Anterior cingulate cortex (tissue), 58 donors: ENCODE measurements at places on chromosomes 3 and 15.
A peak's percentile ranks its signal among the peaks of the same experiment; 100 is the strongest.

DNA sequence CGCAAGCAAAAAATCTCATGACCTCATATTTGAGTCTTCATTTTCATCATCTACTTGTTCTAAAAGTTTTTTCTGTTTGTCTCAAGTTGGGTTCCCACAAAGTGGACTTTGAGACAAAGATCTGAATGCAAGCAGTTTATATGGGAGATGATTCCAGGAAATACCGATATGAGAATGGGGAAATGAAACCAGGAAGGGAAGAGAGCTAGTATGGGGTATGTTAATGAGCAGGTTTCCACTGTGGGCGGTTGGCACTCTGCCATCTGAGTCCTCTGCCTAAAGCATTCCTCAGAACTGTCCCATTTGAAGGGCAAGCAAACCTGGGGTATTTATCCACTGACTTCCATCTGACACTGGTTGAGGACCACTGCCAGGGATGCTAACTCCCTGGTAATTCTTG, 8.8 kb downstream of the ADPRH start:
- peak; percentile 10 for DNase-seq

DNA sequence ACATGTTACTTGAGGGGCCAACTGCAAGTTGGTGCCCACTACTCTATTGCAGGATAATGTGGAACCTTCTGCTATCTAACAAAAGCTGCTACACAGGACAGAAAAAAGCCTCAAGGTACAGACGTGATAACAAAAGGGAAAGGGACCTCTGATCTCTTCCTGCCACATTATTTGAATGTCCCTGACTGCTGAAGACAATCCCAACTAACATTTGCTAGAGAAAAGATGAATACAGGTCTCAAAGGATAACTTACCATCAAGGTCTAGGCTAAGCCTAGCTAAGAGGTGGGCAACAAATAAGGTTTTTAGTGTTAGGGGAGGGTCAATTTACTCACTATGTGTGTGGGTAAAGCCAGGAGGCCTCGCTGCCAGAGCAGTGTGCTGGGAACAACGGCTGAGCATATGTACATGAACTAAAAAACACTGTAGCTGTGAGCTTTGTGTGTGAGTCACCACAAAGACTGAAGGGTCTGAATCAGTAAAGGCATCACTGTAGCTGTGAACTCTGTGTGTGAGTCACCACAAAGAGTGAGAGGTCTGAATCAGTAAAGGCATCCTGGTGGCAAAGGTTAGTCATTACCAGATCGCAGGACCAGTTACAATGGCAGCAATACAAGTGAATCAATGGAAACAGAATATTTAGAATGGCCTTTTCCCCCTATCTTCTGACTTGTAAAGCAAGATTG, 111.7 kb downstream of the LMLN start:
- DNase-seq, result no peak

DNA sequence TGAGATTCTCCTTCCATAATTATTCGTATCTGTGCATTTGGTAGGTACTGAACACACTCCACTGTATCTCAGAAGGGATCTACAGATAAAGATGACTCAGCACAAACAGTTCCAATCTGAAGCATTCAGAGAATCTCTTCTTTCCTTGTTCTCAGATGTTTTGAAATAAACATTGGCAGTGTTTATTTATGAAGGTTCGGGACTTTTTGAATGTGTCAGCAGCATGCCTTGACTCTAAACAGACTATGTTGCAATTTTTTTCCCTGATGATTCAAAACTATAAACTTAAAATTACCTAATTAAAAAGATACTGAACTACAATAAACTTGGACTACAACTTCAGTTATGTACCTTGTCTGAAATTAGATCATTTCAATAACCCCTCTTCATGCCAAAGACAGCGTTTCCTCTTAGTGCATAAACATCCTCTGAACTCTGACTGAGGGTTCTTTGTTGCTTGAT, 612.9 kb upstream of the TBL1XR1 start:
- DNase-seq, result no peak

DNA sequence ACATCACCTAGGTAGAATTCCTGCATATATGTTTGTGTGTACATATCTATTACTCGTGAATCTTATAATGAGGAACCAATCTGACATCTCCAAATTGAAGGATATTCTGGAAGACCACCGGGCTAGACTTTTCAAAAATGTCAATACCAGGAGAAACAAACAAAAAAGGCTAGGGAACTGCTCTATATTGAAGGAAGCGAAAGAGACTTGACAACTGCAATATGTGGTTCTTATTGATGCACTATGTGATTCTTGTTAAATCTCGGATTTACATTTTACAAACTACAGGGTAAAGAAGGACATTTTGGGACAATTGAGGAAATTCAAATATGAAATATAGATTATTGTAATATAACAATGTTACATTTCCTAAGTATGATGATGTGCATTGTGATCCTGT, 137.5 kb upstream of the CCDC54 start:
- no peak for DNase-seq

- DNase-seq, result no peak
Measured at GRCh38 chr3:85316252-85316651, 357.5 kb downstream of the CADM2 start.

GRCh38 chr3:124362455-124362854, 367.8 kb upstream of the UMPS start:
- no peak for DNase-seq

DNA sequence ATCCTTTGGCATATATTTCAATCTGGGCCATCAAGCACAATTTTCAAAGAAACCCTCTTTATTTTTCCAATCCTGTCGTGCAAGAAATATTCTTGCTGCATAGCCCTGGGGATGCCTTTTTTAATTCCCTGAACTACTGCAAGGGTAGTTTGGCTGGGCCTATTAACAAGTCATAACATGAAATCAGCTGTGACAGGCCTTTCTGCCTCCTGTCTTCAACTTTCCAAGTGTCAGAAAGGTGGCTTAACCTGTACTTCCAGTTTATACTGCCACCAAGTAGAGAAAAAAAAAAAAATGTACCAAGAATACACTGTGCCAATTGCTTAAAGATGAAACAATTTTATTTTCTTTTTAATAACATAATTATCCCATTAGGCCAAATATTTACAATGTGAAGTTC, 32.4 kb upstream of the SPPL2A start:
- DNase-seq, result no peak

DNA sequence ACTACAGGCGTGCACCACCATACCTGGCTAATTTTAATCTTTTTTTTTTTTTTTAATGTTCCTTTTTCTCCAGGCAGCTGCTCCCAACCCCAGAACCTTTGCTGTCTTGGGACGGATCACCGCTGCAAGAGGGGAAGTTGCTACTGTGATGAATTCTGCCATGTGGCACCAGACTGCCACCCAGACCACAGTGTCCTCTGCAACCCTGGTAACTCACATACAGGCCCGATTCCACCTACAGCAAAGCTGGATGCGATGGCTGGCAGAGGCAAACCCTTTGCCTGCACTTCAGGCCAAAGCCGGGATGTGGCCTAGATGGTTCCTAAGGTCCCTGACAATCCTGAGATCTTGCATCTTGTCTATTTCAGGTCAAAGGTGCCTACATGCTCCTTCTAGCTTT, 12.7 kb upstream of the MUC20 start:
- DNase-seq, result no peak

DNA sequence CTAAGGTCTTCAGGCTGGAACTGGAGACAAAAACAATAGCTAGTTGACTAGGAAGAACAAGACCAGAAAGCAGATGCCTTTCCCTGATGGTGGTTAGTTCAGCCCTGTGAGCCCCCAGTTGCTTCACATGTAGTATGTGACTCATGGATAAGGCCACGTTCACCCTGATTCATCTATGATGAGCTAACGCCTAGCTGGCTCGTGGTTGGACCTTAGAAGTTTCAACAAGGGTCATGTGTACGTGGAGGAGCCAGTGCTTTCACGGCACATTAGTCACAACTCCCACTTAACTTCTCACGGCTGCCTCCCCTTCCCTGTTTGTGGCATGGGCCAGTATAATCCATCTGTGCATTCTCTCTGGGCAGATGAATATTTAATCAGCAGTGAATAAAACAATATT, 20.6 kb downstream of the COL8A1 start:
- DNase-seq, result no peak

GRCh38 chr15:100572362-100572983, 29.5 kb downstream of the LINS1 start:
- no peak for DNase-seq

DNA sequence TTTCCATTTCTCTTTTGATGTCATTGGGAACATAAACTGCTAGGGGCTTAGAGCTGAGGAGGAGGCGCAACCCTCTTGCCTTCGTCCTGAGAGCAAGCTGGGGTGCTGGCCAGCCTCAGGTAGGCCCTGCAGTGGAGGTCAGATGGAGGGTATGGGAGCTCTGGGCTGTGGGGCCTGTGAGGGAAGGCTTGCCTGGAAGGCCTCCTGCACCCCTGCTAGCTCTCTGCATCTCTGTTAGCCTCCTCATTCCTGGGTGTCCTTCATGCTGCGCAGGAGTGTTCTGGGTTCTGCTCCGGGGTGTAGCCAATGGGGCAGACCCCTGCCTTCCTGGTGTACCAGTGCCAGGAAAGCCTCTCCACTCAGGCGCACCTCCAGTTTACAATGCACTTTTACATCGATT, 11.8 kb downstream of the GP5 start:
- no peak for DNase-seq

DNA sequence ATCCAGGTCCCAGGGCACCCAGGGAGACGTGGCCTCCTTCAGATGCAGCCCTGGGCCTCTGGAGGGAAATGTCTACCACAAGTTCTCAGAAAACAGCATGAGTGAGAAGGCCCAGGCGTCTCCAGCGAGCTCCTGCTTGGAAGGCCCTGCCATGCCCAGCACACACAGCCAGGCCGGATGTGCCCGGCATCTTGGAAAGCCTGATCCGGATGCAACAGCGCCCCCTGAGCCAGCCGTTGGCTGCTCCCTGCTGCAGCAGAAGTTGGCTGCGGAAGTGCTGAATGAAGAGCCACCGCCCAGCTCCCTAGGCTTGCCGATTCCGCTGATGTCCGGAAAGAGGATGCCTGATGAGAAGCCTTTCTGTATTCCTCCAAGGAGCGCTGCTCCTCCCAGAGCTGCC, 856 bp downstream of the NPAP1 start:
- no peak for DNase-seq

- no peak for DNase-seq
Measured at GRCh38 chr3:191440532-191440931, 20.4 kb upstream of the PYDC2 start.

- DNase-seq, result no peak
Measured at GRCh38 chr15:70412794-70413193, 315.1 kb upstream of the TLE3 start.

GRCh38 chr3:52456169-52456799, 880 bp downstream of the NISCH start:
- no peak for DNase-seq

DNA sequence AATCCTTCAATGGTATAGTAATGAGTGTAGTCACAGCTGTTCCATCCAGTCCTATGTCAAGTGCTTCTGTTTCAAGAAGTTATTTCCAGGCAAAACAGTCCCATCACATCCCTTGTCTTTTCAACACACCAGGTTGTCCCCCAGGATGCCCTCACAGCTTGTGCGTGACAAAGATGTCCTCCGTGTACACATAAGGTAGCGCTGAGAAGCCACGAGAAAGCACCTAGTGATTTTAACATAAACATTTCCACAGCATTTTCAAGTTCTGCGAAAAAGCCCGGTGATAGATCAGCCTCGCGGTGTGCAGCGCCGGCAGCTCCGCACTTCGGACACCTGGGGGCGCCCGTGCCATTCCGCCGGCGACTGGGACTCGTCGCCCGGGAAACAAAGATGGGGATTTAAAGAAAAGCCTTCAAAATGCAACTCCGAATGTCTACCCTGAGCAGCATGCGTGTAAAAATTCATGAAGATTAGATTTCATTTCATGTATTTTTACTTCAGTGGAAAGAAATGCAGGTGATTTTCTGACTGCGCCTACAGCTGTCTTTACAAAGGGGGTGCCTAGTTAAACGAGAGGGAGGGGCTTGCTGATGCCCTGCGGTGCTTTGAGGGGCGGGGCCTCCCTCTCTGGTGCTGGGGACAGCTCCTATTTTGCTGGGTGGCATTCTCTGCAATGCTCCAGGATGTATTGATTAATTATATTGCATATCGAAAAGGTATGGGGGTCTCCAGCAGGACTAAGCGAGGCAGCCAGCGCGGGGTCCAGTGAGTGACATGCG, 49.9 kb downstream of the KY start:
- DNase-seq, result peak; percentile 29

DNA sequence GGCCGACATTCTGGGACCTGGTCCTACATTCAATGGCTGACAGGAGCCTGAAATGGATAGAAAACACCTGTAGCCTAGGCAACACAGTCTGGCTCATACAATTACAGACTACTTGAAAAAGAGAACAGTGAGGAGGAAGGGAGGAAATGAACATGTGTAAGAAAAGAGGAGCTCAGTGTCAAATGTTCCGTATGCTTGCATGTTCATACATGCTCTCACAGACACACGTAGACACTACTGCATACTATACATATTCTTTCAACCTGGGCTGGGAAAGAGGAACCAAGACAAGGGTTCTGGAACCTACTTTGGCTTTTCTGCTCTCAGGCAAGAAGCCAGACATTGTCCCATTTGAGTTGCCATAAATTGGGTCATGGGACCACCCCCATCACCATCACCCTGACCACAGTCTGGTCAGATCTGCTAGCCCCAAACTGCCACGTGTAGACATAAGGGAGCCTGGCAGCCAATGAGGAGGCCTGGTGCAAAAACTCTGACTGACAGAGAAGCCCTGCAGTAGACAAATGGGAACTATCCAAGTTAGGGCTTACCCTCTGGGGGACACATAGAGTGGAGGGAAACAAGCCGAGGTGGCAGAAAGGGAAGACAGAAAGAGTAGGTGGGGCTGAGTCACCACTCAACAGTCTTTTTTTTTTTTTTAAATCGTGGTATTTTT, 310.0 kb downstream of the SHQ1 start:
- no peak for DNase-seq

DNA sequence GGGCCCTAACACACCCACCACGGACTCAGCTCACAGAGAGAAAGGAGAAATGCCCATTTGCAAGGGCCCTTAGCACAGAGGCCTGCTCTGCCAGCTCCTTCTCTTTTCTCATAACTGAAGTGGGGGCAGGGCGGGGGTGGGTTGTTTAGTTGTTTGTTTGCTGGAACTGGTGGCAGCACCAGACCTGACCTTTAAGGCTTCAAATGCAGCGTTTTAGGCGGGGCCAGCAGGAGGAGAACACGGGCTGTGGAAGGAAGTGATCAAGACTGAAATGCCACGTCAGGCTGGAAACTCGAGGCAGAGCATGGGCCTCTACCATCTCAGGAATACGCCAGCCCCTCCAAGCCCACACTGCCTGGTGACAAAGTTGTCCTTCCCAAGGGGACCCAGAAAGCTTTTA, 9.3 kb downstream of the CACNA2D2 start:
- no peak for DNase-seq
